A549 treated with Mapracorat at 1 μM for 4 hours (cell line): ENCODE measurements at places on chromosomes 5 and 9. TPM values are rescaled to one million over a fixed set of nuclear protein-coding genes. Genes with fewer than 3 reads are reported as not detected.

The NIM1K gene
- 0.07 to 0.50 TPM (median 0.14 TPM) in 5 replicates for total RNA-seq

The ZBED3 gene
- 3.4 to 4.8 TPM (median 3.9 TPM) in 5 replicates for total RNA-seq

The IL9 gene
- total RNA-seq, result not detected in 5 replicates

The ROPN1L gene
- 1.1 to 2.9 TPM (median 2.6 TPM) in 5 replicates for total RNA-seq

The CER1 gene
- total RNA-seq, result not detected in 5 replicates

The PLEKHG4B gene
- 0.88 to 1.7 TPM (median 1.4 TPM) in 5 replicates for total RNA-seq

The ELOVL7 gene
- total RNA-seq, result 8.7 to 12.5 TPM (median 10.8 TPM) in 5 replicates

The TAS2R1 gene
- not detected in 5 replicates for total RNA-seq

The STK32A gene
- 0.10 to 0.55 TPM (median 0.28 TPM) in 5 replicates for total RNA-seq

The TCF7 gene
- total RNA-seq, result 10.7 to 12.3 TPM (median 11.9 TPM) in 5 replicates

The MAP1B gene
- 34.2 to 44.3 TPM (median 42.4 TPM) in 5 replicates for total RNA-seq

The ADGRV1 gene
- 0.44 to 1.1 TPM (median 0.71 TPM) in 5 replicates for total RNA-seq

The GRIA1 gene
- not detected in 5 replicates for total RNA-seq

The OR13C2 gene
- not detected in 5 replicates for total RNA-seq

The OR1J2 gene
- not detected in 5 replicates for total RNA-seq

The SHOC1 gene
- 0.02 TPM in 1 of 5 replicates, not detected in the others for total RNA-seq

The LCN15 gene
- total RNA-seq, result not detected in 5 replicates

The PTRH1 gene
- total RNA-seq, result 13.2 to 21.4 TPM (median 18.8 TPM) in 5 replicates

The SOHLH1 gene
- not detected in 5 replicates for total RNA-seq

The SPINK4 gene
- total RNA-seq, result not detected in 5 replicates

The RNF130 gene
- 38.2 to 48.3 TPM (median 43.0 TPM) in 5 replicates for total RNA-seq

The NAIP gene
- 0.29 to 0.66 TPM (median 0.35 TPM) in 5 replicates for total RNA-seq

The AOPEP gene
- 141 to 183 TPM (median 177 TPM) in 5 replicates for total RNA-seq
